ENCODE measurements at places on chromosomes 2 and 18.

- no peak for DNase-seq
Observed at GRCh38 chr18:28831908-28832307, 655.0 kb upstream of the CDH2 start.

DNA sequence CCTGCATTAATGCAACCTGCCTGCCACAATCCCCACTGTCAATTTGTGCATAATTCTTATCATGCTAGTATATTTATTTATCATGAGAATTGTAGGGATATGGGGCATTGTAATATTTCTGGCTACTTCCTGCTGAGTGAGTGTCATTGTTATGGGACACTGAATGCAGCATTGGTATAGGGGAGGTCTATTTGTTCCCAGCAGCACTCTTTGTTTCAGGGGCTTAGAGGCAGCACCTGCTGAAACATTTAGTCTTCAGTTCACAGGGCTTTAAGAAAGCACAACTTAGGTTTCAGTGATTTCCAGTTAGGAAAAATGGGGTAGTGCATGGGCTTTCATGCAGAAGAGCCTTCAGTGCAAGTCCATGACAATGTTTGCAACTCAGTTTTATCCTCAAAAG lies 23.6 kb downstream of the SULT1C3 start:
- no peak for DNase-seq

GRCh38 chr18:5510135-5510846 lies 33.5 kb downstream of the EPB41L3 start:
- peak; percentile 80 for DNase-seq

- no peak for DNase-seq
Observed at GRCh38 chr2:3899536-3900155, 196.3 kb downstream of the DCDC2C start.

- DNase-seq = no peak
Observed at GRCh38 chr2:113218283-113219091, 44.7 kb downstream of the PSD4 start.

GRCh38 chr2:190199530-190199929 lies 120.1 kb downstream of the HIBCH start:
- DNase-seq = no peak

DNA sequence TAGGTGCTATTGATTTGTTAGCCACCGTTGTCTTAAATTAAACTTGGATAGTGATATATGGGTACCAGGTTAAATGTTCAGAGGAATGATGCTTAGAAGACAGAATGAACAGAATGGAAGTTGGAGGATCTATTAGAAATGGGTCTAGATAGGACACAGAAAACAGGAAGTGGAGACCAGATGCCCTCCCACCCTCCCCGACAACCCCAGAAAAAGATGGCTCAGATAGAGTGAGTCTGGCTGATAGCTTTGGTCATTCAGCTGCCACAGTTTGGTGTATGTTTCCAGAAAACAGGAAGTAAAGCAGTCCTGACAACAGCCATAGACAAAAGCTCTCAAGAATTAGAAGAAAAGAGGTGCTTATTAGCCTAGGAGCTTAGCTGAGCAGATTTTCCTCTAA lies 71.5 kb upstream of the DSG1 start:
- no peak for DNase-seq

GRCh38 chr2:98461498-98462049 lies 16.9 kb downstream of the INPP4A start:
- DNase-seq = no peak

GRCh38 chr2:156589381-156590079 lies 153.4 kb downstream of the GPD2 start:
- no peak for DNase-seq

GRCh38 chr2:110804915-110805314 lies 72.5 kb downstream of the ACOXL start:
- DNase-seq = no peak

DNA sequence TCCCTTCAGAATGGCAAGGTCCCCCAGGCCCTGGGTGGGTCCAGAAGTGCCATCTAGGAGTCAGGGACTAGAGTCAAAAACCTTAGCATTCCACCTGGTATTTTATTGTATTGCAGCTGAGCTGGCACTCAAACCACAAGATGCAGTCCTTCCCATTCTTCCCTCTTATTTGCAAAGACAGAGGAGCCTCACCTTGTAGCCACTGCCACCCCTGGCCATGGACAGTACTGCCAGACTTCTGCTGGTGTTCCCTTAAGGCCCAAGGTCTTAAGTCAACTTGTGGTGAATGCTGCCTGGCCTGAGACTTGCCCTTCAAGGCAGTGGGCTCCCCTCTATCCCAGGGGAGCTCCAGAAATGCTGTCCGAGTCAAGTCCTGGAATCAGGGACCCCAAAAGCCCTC lies 6.9 kb downstream of the UGT1A10 start:
- DNase-seq = no peak

- no peak for DNase-seq
Observed at GRCh38 chr2:98551316-98551715, 57.0 kb downstream of the COA5 start.

GRCh38 chr2:230899786-230900185 lies 25.3 kb downstream of the GPR55 start:
- no peak for DNase-seq

DNA sequence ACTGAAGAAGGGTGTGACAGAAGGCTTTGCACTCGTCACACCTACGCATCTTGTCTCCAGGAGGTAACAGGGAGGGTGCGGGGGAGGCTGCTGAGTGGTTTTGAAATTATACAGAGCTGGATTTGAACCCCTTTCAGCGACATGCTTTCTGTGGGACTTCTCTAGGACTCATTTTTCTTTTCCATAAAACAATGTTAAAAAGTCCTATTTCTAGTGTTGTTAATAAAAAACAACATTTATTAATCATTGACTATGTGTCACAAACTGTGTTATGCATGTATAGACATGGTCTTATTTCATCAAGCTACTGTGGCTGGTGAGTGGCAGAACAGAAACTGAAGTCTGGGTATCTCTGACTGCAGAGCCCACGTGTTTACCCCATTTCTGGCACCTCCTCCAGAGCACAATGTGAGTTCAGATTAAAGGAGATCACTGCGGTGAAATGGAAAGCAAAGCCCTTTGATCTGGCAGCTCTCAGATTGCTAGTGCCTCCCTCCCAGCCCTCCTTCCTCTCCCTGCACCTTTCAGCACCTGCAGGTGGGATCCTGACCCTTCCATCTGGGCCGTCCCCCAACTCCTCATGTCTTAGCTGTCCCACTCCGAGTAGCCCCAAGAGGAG lies 315.5 kb upstream of the MYT1L start:
- DNase-seq = no peak

GRCh38 chr2:100745604-100746003 lies 74.3 kb upstream of the NPAS2 start:
- DNase-seq = no peak

DNA sequence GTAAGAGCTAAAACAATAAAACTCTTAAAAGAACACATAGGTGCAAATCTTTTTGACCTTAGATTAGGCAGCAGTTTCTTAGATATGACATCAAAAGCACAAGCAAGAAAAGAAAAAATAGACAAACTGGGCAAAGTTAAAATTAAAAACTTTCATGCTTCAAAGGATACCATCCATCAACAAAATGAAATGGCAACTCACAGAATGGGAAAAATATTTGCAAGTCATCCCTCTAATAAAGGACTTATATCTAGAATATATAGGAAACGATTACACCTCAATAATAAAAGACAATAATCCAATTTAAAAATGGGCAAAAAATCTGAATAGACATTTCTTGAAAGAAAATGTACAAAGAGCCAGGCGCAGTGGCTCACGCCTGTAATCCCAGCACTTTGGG lies 29.5 kb upstream of the ALMS1 start:
- DNase-seq = no peak

- DNase-seq = no peak
Observed at GRCh38 chr2:105654474-105655004, 90.2 kb upstream of the NCK2 start.

DNA sequence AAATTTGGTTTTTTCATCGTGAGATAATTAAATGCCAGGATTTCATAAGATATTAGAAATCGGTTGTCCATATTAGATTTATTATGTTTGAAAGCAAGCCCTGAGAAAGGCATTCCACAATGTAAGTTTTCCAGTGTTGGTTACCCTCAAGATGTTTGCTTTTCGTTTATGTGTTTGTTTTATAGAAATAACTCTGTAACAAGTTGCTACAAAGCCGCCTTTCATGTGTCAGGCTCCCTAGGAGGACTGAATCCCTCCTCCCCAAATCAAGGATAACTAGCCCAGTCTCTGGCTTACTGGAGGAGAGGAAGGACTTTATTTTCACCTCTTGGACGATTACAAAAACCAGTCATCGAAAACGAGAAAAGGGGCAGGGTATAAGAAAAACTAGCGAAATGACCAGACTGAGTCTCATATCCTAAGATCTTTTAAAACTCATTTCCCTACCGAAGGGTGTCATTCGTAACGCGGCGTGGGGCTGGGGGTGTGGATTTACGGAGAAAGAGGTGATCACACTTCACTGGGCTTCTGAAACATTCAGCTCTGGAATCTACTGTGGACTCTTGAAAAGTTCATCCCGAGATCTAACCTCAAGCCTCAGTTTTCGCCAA lies 1.0 kb upstream of the PEX13 start:
- DNase-seq = no peak

- DNase-seq = no peak
Observed at GRCh38 chr18:27685091-27685490, 491.8 kb downstream of the CDH2 start.

DNA sequence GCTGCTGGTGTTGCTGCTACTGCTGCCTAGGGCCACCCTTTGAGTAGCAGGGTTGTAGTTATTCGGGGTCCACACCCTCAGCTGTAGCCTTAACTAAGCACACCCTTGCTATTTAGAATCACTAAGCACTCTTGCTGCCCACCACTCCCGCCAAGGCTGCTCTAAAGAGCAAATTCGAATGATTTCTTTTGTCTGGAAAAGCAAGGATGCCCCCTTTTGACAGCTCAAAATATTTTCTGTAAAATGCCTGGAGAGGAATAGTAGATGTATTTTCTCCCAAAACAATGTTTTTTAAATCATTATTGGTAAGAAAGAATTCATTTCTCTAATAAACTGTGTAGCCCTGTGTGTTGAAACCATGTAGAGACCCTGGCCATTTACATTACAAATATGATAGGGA lies 80.8 kb upstream of the PAPOLG start:
- DNase-seq = no peak

DNA sequence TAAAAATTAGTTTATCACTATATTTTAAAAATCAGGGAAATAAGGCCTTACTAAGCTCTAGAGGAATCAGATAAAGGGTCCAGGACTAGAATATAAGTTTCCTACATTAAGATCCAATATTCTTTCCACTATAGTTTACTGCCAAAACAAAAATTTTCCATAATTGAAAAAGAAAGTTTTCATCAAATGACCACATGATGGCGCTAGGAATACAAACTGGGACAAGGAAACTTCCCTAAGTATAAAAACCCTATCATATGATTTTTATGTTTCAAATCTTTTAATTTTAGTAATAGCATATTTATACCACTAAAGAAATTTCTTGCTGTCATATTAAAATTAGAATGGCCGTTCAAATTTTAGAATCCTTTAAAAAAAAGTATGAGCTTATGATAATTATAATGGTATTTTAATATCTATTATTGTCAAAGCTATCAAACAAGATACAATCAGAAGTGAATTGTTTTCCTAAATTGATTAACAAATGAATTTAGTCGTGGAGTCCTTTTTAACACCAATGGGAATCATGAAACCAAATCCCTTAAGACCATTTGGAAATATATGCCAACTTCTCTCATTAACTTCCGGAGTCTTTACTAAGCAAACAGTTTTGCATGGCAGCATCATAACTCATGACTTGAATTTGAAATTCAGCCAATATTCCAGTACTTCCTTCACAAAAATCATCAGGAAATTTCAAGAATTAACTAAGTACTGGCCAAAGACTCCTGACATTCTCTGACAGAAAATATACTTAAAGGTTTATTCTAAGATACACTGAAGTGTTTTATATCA lies 70.3 kb downstream of the SCN1A start:
- peak; percentile 8 for DNase-seq

DNA sequence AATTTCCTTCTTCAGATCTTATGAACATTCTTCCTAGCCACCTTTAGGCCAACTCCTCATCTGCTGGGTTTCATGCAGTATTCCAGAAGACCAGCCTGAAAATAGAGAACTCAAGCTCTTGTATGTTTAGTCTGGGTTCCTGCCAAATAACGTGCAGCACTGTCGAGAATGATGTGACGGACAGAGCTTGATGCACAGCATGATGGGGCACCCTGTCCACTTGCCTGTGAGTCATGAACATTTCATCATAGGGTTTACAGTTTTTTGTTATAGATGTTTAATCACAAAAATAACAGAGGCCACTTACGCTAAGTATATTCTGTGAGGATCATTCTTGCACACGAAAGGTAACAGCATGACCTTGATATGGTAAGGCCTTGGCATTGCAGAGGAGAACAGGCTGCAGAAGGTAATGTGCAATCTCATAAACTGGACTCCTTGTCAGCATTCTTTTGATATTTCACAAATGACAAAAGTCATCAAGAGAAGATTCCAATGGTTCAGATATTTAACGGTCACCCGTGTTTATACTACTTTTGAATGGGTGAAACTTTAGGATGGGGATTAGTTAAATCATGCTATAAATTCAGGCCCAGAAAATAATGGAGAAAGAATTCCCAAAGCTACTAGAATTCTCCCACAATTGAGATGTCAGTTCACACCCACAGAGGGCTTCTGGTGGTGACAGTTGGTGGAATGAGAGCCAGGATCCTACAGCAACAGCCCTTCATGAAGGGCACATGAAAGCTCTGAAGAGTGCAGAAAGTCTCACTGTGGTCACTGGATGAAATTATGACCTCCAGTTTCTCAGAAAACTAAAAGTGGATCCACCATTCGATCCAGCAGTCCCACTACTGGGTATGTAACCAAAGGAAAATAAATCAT lies 396.1 kb upstream of the RAB12 start:
- DNase-seq = peak; percentile 96

DNA sequence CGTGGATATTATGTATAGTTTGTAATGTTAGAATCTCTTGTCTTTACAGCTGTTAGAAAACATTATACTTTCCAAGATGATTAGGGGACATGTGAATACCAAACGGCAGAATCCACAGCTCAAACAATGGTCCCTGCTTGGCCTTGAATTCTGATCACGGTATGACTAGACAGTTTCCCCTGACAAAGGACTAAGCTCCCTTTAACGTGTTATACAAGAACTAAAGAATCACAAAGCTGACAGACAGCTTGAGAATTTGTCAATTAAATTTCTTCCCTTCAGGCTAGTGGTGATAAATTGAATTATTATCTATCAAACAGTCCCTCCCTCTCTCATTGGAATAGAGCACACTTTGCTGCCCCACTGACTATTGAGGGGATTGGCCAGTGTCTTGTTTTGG lies 359.2 kb upstream of the ID2 start:
- no peak for DNase-seq

- DNase-seq = peak; percentile 22
Observed at GRCh38 chr2:72745679-72746368, 80.0 kb downstream of the EXOC6B start.

DNA sequence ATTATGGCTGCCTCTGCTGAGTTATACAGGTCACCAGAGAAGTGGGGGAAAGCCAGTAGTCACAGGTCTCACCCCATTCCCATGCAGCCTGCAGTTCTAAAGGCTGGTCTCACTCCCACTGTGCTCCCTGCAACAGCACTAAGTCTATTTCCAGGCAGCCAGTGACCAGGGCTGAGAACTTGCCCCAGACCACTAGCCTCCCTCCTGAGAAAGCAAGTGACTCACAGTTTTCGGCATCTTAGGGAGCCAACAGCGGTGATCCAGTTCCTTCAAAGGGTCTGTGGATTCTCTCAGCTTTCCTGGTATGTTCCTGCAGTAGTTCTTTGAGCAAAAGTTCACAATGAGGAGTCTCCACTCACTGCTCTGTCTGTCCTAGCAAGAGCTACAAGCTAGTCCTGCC lies 329.6 kb upstream of the MAP2 start:
- no peak for DNase-seq

Measured in skeletal muscle cell (primary cell).